ENCODE measurements at places on chromosomes 5 and 9. TPM values are rescaled to one million over a fixed set of nuclear protein-coding genes. Genes with fewer than 3 reads are reported as not detected.

DNA sequence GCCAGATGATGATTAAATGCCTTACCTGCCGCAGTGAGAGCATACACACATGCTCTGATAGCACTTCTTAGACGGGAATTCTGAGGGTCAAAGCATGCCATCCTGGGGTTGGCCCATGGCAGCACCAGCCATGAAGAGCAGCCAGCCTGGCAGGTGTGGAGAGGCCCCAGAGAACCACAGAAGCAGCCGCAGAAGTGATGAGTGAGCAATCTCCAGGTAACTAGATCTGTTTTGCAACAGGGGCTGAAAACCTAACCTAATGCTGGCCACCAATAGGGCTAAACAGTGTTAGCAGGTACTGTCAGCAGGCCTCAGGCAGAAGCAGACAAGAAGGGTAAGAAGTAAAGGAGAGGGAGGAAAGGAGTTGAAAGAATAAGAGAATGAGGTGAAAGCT is 33.5 kb upstream of the HOMER1 start:
- DNase-seq: no peak

DNA sequence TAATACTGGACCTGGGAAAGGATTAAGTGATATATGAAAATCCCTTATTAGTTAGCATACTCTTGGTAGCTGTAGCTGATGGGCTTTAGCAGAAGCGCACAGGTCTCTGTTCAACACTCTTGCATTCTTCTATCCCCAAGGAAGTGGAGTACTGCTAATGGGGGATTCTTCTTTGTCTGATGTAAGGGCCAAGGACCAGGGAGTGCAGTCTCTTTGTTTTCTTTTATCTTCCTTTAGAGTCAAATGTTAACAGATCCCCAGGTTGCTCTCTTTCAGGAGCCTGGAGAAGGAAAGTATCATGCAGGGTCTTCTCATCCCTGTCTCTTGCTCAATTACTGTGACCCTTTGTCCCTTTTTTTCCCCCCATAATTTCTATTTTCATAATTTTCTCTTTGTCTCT is 1146.9 kb upstream of the DMAC1 start:
- no peak for DNase-seq

- DNase-seq: no peak
Observed at GRCh38 chr9:108546215-108546614, 309.6 kb downstream of the ACTL7B start.

DNA sequence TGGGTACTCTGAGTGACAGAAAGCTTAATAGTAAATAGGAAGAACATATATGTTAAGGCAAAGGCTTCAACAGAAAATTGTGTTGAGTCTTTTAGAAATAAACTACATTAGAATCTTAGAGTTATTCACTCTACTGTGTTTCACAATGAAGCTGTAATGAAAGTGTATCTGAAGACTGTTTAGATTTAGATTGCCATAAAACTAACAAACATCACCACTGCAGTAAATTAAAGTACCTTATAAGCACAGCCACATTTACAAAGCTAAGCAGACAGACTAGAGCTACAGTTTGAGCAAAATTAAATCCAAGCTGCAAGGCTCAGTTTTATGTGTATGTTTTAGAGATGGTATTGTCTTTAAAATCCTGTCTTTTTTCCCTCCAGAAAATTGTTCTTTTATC is 172.4 kb downstream of the PBX3 start:
- peak; percentile 26 for DNase-seq

TRIP13 gene
- total RNA-seq: 54.2 TPM

PALM2AKAP2 gene
- 2.1 TPM for total RNA-seq

- peak; percentile 39 for DNase-seq
Observed at GRCh38 chr5:38258319-38259061, at the start of gene EGFLAM. EGFLAM (plus strand) TSS chr5:38258559; CDS start chr5:38258755, 196 bp downstream.

GRCh38 chr9:83220730-83221129 is 157.8 kb upstream of the RASEF start:
- peak; percentile 76 for DNase-seq

DNA sequence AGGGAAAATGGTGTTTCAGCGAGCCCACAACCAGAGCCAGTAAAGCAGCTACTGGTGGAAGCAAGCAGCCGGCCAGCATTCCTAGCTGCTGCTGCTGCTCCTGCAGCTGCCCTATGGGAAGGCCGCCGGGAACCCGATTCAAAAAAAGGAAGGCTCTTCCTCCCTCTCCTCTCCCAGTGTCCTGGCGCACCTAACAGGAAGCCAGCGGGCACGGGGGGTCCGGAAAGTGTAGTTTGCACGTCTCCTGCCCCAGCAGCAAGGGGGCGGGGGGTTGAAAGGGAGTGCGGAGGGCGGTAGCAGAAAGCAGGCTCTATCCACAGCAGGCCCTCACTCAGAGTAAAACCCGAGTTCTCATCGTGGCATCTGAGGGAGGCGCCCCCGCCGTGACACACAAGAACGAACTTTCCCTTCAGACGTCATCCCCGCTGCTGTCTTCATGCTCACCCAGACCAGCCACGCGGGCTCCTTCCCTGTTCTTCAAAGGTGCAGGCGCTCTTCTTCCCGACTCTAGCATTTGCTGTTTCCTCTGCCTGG is 16.5 kb downstream of the GRXCR2 start:
- DNase-seq: no peak

- peak; percentile 22 for DNase-seq
Observed at GRCh38 chr5:137858223-137858916, 9.3 kb upstream of the MYOT start.

CMBL gene
- total RNA-seq: 21.4 TPM

- DNase-seq: no peak
Observed at GRCh38 chr9:9598723-9599122, 1014.1 kb downstream of the PTPRD start.

SURF6 gene
- 8.9 TPM for total RNA-seq

NELFB gene
- 33.0 TPM for total RNA-seq

GRCh38 chr9:116027511-116027910 is 126.1 kb upstream of the PAPPA start:
- peak; percentile 32 for DNase-seq

TAF11L5 gene
- total RNA-seq: not detected

All from H4 (cell line).